ENCODE measurements at places on chromosomes 7 and 10.
A peak's percentile ranks its signal among the peaks of the same experiment; 100 is the strongest.

- no peak for DNase-seq
These were observed 130.9 kb upstream of the CDK6 start for GRCh38 chr7:92967238-92967637.

GRCh38 chr10:132444877-132445351 is 47.9 kb downstream of the PWWP2B start:
- DNase-seq: no peak

DNA sequence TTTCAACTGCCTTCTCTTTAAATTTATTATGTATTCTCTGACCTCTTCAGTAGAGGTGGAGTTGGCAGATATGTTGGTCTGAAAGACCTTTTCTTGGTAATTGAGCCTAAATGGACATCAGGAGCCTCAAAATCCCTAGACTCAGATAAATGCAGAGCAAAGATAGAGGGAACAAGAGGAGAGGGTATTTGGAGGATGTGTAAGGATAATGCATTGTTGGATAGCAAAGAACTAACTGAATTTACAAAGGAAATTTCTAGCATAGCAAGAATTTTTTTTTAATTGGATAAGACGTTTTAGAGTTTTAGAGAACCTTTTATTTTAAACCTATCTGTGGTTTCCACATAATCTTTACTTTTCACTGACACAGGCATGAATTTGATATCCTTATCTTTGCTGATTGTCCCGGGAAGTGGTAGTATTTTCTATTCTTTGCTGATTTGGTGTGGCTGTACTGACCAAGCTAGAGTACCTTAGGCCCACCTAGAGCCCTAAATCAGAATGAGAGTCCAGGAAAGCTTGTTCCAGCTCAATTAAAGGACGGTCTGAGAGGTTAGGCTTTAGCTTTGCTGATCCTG is 91.3 kb downstream of the NRF1 start:
- DNase-seq: no peak

GRCh38 chr7:36318116-36318515 is 71.5 kb upstream of the ANLN start:
- no peak for DNase-seq

- peak; percentile 63 for DNase-seq
These were observed 30.6 kb upstream of the PFKFB3 start for GRCh38 chr10:6171881-6172695.

DNA sequence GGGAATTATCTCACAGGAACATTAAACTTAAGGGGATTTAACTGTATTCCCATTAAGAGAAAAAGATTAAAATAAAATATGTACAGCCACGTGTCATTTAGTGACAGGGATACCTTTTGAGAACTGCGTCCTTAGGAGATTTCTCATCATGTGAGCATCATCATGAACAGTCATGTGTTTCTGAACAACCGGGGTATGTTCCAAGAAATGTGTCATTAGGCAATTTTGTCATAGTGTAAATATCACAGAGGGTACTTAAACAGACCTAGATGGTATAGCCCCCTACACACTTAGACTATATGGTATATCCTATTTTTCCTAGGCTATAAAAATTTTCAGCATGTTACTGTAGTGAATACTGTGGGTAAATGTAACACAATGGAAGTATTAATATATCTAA is 840.3 kb downstream of the CNTNAP2 start:
- no peak for DNase-seq

- no peak for DNase-seq
These were observed 42.9 kb upstream of the TMEM168 start for GRCh38 chr7:112833082-112833481.

- DNase-seq: no peak
These were observed 4.2 kb upstream of the ACSL5 start for GRCh38 chr10:112369495-112370423.

DNA sequence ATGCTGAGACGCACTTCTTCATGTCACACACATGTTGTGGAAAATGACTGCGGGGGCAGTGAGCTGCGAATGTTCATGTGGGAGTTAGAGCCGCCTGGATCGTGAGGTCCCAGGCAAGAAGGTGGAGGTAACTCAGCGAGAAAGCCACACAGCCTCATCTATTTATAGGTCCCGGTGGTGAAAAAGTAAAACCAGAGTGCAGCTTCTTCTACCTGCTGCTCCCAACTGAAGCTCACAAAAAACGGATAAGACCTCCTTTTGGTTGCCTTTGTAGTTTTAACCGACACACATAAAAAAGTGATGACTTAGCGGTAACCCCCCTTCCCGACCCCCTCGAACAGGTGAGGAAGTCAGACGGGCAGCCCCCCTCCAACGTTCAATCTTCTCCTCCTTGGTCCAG is 276.9 kb downstream of the GATA3 start:
- no peak for DNase-seq

DNA sequence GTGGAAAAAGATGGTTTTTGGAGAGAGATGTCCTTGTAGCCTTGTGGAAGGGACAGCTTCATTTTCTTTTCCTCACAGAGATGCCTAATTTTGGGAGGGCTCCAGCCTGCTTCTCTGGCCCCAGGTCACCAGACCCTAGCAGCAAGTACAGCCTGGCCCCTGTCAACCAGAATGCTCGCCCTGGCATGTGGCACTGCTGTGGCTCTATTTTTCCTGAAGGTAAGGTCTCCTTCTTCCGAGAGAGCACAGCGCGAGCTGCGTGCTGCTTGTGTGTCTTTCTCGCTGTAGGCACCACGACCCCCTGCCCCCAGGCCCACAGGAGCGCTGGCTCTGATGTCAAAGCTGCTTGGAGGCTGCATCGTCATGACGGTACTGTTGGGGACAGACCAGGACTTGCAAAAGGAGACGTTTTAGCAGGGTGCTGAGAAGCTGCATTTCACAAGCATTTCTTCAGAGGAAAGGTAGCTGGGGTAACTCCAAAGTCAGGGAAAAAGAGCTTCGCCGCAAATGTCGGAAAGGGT is 58.7 kb downstream of the CLEC2L start:
- no peak for DNase-seq

DNA sequence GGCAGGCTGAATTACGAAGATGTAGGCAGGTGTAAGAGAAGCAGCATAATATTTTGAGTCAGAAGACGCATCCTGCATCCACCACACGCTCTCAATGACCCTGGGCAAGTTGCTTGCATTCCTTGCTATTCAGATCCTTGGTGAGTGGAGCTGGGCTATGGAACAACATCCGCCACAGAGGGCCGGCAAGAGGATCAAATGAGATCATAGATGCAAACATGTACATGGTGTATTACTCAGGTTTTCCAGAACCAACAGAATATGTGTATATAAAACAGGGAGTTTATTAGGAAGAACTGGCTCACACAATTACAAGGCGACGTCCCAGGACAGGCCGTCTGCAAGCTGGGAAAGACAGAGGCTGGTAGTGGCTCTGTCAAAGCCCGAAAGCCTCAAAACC is 51.5 kb downstream of the ADAM12 start:
- no peak for DNase-seq
